ENCODE measurements at places on chromosomes 7 and 10.
A peak's percentile ranks its signal among the peaks of the same experiment; 100 is the strongest.

GRCh38 chr7:132211971-132212370 is 364.3 kb downstream of the PLXNA4 start:
- no peak for DNase-seq

DNA sequence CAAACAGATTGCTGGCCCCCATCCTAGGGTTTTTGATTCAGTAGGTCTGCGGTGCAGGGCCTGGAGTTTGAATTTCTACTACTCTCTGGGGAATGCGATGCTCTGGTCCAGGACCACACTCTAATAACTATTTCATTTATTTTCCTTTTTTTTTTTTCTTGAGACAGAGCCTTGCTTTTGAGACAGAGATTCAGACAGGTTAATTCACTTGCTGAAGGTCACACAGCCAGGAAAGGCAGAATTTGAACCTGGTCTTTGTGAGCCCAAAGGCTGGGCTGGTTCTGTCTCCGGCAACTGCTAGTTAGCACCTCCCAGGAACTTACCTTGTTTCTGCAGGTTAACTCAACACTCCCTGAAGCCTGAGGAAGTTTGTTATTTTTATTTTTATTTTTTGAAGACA is 11.5 kb downstream of the SPACDR start:
- DNase-seq, result no peak

- no peak for DNase-seq
These were observed 120.4 kb downstream of the CUBN start for GRCh38 chr10:17009212-17009700.

- DNase-seq, result no peak
These were observed 28.7 kb downstream of the WIPI2 start for GRCh38 chr7:5218564-5219360.

GRCh38 chr7:131222171-131222570 is 105.5 kb upstream of the MKLN1 start:
- DNase-seq, result no peak

DNA sequence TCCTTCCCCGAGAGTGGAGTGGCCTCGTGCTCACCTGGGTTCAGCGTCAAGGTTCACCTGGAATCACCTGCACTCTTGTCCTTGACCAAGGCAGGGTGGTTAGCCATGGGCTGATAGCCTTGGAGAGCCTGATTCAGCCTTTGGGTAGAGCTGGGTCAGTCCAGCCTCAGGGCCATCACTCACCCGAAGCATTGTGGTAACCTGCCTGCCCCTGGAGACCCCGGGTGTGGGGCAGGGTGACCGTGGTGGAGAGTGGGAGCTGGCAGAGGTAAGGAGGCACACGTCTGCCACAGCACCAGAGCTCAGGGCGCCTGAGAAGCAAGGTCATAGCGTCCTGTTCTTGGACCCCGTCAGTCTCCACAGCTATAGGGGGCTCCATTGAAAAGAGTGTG is 27.8 kb upstream of the WDFY4 start:
- no peak for DNase-seq

GRCh38 chr7:21169667-21170580 is 258.0 kb upstream of the SP4 start:
- DNase-seq, result no peak

DNA sequence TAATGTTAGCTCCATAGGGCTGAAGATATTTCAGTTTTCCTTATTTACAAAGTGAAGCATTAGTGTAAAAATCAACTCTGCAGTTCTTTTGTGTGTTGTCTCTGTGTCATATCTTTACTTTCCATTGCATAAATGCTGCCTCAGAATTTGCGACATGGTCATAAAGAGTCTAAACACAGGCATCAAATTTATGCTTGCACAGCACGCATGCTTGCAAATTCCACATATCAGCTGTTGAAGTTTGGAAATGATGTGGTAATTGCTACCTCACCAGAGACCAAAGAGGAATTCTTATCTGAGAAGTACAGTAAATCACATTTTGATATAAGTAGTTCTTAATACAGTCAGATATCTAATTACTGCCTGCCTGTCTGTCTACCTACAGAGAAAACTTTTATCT is 348.2 kb upstream of the GRM3 start:
- no peak for DNase-seq

DNA sequence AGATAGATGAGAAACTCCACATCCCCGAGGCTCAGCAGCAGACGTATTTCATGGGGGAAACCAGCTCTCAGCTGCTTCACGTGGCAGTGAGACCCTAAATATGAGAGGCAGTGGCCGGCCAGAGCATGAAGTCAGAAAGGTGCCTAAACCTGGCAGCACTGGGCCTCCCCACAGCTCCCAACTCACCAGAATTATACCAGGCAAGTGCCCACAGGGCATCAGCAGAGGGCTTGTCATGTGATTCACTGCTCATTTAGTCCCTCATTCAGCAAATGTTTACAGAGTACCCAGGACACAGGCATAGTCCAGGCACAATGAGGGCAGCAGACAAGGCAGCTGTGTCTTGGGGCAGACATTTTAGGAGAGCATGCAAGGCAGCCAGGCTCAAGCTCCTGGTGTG is 212.6 kb downstream of the PTPRN2 start:
- DNase-seq, result no peak

- no peak for DNase-seq
These were observed 3.2 kb downstream of the GPR141 start for GRCh38 chr7:37686556-37687345.

- DNase-seq, result no peak
These were observed 508.3 kb downstream of the SORCS3 start for GRCh38 chr10:105149371-105149891.

DNA sequence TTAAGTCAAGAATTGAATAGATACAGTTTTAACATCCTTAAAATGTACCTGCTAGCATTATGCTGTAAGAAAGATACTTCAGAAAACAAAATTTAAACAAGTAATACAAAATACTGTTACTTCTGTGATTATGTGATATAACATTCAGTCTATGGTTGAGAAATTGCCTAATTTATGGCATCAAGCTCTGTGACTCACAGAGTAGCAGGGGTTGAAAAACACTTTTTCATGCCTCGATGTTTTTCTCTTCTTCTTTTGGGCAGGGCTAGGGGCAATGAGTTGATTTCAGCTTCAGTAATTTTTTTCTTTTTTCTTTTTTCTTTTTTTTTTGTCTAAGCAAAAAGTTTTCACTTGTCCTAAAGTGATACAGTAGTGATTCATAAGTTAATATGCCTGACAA is 209.2 kb downstream of the MBL2 start:
- no peak for DNase-seq

DNA sequence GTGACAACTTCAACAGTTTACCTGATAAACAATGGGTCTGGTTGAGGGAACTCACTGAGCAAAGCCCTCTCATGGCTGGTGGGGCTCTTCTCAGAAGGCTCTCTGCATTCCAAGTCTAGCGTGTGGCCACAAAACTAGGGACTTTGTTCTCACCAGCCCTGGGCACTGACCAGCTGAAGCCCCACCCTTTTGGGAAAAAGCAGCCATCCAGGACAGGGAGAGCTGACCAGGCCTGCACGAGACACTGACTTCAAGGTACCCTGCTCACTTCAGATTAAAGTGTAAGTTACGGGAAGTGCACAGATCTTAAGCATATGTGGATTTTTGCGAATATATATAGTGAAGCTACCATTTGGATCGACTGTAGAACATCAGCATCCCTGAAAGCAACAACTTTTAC is 67.4 kb upstream of the LRRC4 start:
- DNase-seq, result no peak

DNA sequence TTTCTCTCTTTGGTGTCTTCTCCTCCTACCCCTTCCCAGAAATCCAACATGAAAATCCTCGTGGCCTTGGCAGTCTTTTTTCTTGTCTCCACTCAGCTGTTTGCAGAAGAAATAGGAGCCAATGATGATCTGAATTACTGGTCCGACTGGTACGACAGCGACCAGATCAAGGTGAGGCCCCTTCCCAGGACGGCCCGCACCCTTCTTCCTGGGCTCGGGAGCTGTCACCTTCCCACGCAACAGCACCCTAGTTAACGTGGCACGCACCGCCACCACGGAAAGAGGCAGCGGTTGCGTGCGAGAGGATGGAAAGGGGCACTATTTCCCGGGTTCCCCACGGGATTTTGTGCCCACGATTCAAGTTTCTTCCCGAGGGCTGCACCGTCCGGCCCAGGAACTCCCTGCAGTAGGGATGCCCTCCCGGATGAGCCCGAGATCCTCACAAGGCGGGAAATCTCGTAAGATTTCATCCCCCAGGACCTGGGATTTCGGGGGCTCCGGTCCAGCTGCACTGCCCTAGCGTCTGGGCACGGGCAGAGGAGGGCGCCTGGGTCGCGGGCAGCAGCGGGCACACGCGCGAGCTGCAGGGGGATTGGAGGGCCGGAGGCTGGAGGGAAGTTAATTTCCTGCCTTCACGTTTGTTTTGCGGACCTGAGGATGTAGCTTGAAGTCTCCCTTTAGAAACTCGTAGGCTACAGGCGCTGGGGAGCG is 834 bp downstream of the TAC1 start:
- no peak for DNase-seq

DNA sequence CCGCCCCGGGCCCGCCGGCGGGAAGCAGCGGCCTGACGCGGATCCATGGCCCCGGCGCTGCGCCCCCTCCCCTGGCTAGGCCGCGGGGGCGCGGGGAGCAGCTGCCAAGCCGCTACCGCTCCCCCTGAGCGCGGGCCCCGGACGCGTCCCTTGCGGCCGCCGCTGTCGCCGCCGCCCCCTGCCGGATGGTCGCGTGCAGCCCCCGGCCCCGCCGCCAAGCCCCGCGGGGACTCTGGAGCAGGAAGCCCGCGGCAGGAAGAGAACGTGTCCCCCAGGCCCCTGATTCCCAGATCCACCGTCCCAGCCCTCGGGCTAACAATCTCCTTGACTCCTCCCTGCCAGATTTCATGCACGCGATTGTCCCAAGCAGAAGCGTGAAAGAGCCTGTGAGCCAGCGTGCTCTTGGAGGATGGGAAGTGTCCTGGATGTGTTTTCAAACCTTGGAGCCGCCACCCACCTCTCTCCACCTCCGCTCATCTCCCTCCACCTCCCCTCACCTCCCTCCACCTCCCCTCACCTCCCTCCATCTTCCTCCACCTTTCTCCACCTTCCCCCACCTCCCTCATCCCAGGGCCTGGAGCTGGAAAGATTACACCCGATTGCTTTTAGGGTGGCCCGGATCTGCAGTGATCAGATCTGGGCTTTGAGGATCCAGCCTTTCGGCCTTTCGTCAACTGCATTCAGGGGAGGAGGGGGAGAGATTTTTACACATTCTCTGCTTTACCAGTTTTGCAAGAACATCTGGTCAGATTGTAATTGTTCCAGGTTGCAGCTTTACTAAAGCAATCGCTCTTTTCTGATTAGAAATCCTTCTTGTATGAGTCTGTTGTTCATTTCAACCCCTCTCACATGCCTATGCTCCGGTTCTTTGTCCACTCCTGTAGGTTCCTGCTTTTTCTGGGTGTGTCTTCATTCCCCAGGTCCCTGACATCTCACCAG is 570 bp upstream of the PRTFDC1 start:
- DNase-seq, result peak; percentile 55

- DNase-seq, result peak; percentile 69
These were observed 65.0 kb downstream of the STK17A start for GRCh38 chr7:43647673-43648472.

DNA sequence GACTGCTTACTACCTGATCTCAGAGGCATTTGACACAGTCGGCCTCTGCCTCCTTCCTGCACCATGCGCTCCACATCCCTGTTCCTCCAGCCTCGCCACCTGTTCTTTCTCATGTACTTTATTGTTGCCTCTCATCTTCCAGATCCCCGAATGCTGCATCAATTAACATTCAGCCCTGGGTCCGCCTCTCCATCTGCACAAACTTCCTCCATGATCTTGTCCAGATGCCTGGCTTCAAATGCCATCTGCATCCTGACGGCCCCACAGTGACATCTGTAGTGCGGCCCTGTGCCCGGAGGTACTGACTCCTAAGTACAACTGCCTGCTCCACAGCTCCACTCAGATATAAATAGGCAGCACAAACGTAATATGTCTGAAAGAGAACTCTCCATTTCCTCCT is 51.2 kb upstream of the STK17A start:
- no peak for DNase-seq

GRCh38 chr7:37045681-37046179 is 321.4 kb upstream of the AOAH start:
- no peak for DNase-seq

DNA sequence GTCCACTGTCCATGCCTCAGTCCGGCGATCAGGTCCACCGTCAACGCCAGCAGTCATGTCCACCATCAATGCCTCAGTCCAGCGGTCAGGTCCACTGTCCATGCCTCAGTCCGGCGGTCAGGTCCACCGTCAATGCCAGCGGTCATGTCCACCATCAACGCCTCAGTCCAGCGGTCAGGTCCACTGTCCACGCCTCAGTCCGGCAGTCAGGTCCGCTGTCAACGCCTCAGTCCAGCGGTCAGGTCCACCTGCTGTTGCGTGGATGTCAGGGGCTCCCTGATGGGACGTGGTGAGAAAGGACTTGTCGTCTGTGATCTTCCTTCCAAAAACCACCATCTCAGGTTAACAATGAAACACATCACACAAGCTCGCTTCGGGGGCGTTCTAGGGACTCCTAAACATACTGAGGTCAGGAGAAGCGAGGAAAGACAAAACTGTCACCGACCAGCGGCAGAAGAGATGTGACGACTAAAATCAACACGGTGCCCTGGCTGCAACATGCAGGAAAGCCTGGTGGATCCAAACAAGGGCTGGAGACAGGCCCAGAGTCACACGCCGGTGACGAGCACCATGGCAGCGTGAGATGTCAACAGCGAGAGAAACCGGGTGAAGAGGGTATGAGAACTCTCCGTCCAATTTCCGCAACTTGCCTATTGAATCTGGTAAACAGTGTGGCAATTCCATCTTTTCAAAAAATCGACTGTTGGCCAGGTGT is 264.2 kb downstream of the MAD1L1 start:
- no peak for DNase-seq

DNA sequence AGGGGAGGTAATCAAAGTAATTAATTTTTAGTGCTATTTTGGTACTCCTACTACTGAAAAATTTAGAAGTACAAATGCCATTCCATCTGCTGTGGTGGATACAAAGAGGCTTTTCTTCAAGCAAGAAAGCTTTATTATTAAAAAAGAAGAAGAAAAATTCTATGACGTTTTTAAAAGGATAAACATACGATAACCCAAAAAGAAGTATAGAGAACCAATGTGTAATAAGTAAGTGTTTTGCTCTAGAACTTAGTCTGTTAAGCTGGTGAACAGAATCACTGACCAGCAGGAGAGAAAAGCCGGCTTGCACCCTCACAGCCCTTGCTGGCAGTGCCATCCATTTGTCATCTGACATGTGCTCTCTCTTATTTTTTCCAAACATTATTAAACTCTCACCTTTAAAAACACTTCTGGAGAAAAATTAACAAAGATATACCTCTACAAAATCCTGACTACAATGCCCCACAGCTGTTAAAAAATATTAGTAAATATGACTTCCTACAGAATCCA is 81.5 kb downstream of the SRPK2 start:
- no peak for DNase-seq

- no peak for DNase-seq
These were observed 6.3 kb downstream of the HECTD2 start for GRCh38 chr10:91416339-91416855.

DNA sequence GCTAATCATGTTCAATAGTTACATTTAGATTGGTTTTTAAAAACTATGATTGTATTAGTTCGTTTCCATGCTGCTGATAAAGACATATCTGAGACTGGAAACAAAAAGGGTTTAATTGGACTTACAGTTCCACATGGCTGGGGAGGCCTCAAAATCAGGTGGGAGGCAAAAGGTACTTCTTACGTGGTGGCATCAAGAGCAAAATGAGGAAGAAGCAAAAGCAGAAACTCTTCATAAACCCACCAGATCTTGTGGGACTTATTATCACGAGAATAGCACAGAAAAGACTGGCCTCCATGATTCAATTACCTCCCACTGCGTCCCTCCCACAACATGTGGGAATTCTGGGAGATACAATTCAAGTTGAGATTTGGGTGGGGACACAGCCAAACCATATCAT is 34.1 kb upstream of the CC2D2B start:
- DNase-seq, result no peak
